ENCODE measurements at places on chromosomes 5 and 9. TPM values are rescaled to one million over a fixed set of nuclear protein-coding genes. Genes with fewer than 3 reads are reported as not detected.

Gene SLC46A2
- total RNA-seq: not detected

Gene ENTPD2
- 1.0 TPM for total RNA-seq

Gene HCN1
- total RNA-seq: not detected

Gene SERF1A
- 2.0 TPM for total RNA-seq

Gene MARVELD2
- total RNA-seq: 2.7 TPM

Gene SPINK6
- not detected for total RNA-seq

Gene CARTPT
- total RNA-seq: not detected

Gene SERF1B
- 71.7 TPM for total RNA-seq

Gene PHYHD1
- total RNA-seq: not detected

Gene AIF1L
- 1.4 TPM for total RNA-seq

Gene FAM13B
- 11.5 TPM for total RNA-seq

Gene IL4
- not detected for total RNA-seq

Gene CSF1R
- 0.33 TPM for total RNA-seq

Gene ANKRD18A
- total RNA-seq: 12.2 TPM

Gene KCTD16
- total RNA-seq: 0.01 TPM

Gene PRUNE2
- total RNA-seq: not detected

Gene TMOD1
- 2.9 TPM for total RNA-seq

Gene GABRA6
- total RNA-seq: not detected

Gene ACTL7A
- not detected for total RNA-seq

Gene IL33
- total RNA-seq: 0.33 TPM

Gene COL15A1
- total RNA-seq: 0.29 TPM

Gene EGFLAM
- total RNA-seq: 0.26 TPM

Gene TXNDC8
- total RNA-seq: not detected

Gene EIF4EBP3
- 1.8 TPM for total RNA-seq

Gene FGF10
- not detected for total RNA-seq

Gene LHX3
- total RNA-seq: 0.14 TPM

Gene CTXN3
- total RNA-seq: not detected

Measured in A549 treated with ZK216348 at 1 μM for 4 hours (cell line).